Left renal pelvis (tissue), 4 donors: ENCODE measurements at places on chromosomes 13 and 19. TPM values are rescaled to one million over a fixed set of nuclear protein-coding genes. Genes with fewer than 3 reads are reported as not detected.

DNA sequence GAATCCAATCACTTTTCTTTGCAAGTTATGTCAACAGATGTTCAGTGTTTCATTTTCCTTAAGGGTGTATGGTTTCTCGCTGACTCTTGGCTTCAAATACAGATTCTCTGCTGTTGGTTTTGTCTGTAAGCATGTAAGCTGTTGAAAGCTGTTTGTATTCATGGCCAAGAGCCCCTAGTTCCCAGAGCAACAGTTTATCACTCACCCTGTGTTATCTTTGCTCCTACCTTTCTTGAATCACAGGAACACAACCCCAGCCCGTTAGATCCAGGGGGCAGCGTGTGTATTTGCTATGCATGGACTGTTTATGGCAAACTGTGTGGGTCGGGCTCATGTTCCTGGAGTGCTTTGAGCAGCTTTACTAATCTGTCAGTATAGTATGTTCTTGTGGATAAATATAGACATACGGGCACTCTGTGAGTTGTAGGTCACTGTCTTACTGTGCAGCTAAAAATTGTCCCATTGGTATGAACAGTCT is 28.9 kb downstream of the FRY start:
- DNase-seq: no peak

CYP4F8 gene
- not detected for polyA plus RNA-seq

- no peak for DNase-seq
These were observed 56.6 kb downstream of the CELF5 start for GRCh38 chr19:3281026-3281425.

DNA sequence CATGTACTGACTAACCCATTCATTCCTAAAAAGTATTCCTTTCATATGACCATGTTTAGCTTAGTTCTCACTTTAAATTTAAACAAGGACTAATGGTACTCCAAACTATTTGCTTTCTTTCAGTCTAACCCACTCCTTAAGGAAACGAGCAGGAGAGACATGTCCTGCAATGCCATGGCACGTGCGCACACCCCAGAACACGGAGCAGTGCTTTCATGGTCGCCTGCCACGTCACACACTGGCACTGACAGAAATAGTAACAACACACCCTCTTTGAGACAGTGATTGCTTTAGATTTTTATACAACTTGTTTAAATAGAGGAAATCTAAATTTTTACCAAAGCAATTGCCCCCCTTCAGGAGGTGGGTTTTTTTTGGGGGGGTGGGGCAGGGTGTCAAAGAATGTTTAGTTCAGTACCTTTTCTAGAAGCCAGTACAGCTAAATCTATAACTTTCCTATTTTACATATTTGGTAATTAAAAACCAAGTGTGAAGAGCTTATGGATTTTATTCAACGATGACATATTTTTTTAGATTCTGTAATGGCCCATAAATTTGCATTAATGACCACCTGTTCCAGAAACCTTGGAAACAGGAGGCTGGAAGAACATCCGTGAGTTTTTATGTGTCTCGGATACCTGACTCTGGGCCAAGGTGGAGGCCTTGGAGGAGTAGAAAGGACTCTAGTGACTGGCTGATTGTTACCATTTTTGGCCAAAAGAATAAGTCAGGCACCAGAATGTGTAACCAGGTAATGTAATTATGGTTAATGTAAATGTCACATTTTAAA is 247.1 kb downstream of the DCT start:
- no peak for DNase-seq

GPR4 gene
- polyA plus RNA-seq: 5.1 TPM

AMER2 gene
- 0.36 TPM for polyA plus RNA-seq

- DNase-seq: no peak
These were observed 537 bp downstream of the NAT14 start for GRCh38 chr19:55485439-55486011.

GRCh38 chr13:60318186-60318585 is 78.8 kb upstream of the TDRD3 start:
- no peak for DNase-seq

DNA sequence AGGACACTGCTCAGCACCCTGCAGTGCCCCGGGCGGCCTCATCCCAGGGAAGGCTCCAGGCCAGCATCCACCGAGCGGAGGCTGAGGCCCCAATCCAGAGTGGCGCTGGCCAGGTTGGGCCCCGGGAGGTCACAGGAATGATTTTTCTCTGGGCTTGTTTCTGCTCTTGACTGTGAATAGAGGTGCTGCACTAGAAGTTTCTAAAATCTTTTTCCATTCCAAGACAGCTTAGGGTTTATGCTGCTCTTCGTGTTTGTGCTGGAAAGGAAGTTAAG is 15.1 kb downstream of the KDM4B start:
- no peak for DNase-seq

DNA sequence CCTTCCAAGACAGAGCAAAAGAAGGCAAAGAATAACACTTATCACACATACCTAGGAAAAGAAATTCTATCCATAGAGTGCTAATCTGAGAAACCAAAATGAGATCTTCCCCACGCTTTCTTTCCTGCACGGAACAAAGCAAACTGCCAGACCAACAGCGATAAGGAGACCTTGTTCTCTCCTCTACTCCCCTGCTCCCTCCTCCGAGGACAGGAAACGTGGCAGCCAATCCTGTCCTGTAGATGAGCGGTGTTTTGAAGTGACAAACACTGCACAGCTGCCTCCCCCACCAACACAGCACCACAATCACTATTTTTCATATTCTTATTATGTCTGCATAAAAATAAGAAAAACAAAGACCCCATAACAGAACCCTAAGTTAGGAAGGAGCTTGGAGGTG is 113.9 kb upstream of the IRS2 start:
- no peak for DNase-seq

ZSCAN4 gene
- polyA plus RNA-seq: not detected

DNA sequence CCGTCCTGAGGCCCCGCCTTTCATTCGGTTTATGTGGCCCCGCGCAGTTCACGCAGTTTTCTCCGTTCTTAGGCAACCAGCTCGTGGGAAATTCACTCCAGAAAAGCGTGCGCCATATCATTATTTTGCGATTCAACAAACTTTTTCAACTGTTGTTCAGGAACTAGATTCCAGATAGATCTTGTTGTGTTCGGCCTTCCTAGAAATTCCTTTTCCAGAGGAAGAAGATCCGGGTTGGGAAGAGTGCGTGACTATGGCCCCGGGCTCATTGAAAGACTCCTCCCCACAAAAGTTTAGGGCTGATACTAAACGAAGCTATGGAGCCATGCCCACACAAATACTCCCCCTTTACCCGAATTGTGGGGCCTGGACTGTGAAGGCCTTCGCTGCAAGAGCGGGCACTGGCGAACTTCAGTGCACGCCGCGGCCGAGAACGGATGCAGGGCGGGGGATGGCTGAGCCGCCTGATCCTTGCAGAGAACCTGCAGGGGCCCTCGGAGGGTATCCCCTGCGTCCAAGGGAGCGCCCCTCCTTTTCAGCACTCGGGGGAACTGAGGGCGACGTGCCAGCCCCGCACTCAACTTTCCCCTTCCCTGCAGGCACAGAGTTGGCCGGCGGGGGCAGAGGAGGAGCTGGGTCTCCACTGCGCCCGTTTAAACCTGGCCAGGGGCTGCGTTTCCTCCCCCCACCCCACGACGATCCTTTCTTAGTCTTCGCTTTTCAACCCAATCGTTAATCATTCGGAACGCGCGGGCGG is 904 bp upstream of the SOX1 start:
- no peak for DNase-seq

- DNase-seq: no peak
These were observed 43.3 kb downstream of the CRYL1 start for GRCh38 chr13:20482275-20482761.

DNA sequence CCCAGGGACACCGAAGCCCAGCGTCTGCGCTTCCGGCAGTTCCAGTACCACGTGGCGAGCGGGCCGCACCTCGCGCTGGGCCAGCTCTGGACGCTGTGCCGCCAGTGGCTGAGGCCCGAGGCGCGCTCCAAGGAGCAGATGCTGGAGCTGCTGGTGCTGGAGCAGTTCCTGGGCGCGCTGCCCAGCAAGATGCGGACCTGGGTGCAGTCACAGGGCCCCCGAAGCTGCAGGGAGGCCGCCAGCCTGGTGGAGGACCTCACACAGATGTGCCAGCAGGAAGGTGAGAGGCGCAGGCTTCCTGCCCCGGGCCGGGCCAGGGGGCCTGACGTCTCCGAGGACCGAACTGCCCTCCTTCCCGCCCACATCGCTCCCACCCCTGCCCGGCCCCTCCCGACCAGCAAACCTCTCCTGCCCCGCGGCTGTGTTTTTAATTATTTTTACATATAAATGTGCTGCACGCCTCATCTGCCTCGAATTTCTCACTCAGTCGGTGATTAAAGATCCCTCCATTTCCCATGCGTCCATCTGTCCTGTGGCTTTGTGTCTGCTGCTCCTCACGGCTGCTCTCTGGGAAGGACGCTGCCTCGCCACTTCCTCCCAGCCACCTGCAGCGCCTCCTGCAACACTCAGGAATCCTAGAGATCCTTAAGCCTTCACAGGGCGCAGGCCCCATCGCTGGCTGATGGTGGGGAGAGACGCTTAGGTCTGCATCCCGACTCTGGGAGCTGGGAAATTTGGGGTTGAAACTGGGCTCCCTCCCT is 4.3 kb downstream of the ZSCAN1 start:
- DNase-seq: no peak

DNA sequence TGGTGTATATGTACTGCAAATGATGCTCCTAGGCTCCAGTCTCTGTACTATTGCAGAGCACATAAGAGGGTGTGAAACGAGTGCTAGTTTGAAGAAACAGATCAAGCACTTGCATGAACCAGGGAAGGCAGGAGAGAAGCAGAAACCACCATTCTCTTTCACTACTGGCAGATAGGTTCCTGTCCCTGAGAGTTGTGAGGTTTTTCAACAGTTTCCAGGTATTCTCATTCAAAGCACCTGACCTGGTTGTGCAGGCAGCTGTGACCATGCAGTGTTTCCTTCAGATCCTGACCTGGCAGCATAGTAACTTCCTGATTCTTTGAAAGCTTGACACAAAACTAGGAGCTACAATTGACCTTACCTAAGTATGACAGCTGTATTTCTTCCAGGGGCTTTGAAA is 164.9 kb downstream of the UFM1 start:
- peak; percentile 11 for DNase-seq

DNA sequence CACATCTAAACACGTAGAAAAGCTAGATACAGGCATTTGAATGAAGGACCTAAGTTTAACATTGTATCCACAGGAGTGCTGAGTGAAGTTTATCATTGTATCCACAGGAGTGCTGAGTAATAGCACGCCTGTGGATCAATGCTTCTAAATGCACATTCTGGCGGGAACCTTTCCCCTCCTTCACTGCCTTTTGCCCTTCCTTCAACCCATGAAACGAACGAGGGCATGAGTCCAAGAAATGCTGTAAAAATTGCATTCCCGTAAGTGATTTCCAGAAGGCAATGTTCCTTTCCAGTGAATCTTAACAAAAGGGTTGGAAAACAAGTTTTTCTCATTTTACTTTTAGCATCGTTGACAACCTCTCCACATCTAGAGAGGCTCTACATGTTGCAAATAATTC is 88.1 kb downstream of the ZDHHC20 start:
- peak; percentile 5 for DNase-seq

DNA sequence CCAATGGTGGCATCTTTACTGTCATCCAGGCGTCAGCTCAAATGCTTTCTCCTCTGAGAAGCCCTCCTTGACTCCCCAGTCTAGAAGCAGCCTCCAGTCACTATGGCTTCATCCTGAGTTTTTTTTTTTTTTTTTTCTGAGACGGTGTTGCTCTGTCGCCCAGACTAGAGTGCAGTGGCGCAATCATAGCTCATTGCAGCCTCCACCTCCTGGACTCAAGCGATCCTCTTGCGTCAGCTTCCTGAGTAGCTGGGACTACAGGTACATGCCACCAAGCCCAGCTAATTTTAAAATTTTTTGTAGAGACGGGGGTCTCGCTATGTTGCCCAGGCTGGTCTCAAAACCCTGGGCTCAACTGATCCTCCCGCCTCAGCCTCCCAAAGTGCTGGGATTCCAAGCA is 4.2 kb downstream of the NRTN start:
- DNase-seq: no peak

GRCh38 chr13:49517461-49517860 is 21.7 kb downstream of the PHF11 start:
- no peak for DNase-seq

APLP1 gene
- polyA plus RNA-seq: 33.1 TPM

CGB5 gene
- polyA plus RNA-seq: not detected

DNA sequence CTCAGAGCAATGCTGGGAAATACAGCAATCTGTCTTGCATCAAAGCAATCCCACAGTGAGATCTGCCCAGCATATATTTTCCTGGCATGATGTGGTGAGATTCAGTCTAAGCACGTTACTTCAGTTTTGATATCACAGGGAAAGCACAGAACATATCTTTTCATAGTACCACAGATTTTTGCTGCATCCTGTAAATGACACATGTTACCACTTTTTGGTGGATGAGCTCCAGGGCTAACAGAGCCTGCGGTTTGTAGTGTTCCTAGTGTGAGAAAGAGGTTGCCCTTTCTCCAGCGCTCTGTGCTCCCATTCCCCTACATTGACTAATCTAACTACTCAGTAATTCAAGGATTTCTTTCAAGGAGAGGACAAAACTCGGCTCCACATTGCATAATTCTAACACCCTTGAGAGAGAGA is 409.0 kb downstream of the GPC6 start:
- DNase-seq: no peak

GRCh38 chr13:105329359-105329758 is 1206.1 kb downstream of the EFNB2 start:
- DNase-seq: no peak

PPM1N gene
- not detected for polyA plus RNA-seq

- DNase-seq: no peak
These were observed 6.0 kb upstream of the CTU1 start for GRCh38 chr19:51114087-51114729.

FFAR3 gene
- 0.71 TPM for polyA plus RNA-seq

DNA sequence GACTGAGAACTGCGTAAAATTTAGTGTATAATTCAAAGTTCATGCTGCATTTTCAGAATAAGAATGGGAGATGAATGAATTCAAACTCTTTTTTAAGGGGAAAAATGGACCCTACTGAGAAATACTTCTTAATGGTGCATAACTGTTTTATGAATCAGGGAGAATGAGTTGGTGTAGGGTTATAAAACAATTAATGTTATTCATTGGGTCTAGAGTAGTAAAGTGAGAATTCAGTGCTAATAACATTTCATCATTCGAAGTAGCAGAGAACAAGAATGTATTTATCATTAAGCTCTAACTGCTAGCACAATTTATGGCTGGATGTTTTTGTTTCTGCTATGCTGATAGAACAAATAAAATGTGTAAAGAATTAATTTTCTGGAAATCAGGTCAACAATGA is 310.2 kb downstream of the SLITRK5 start:
- no peak for DNase-seq

- DNase-seq: no peak
These were observed 7.7 kb upstream of the CRTC1 start for GRCh38 chr19:18675779-18676178.

- peak; percentile 59 for DNase-seq
These were observed 500 bp downstream of the PGLS start for GRCh38 chr19:17511724-17512573.

ARGLU1 gene
- polyA plus RNA-seq: 380 TPM

ZFP36 gene
- 26.0 TPM for polyA plus RNA-seq

- DNase-seq: no peak
These were observed 15.0 kb upstream of the NAXD start for GRCh38 chr13:110600261-110600819.

DNA sequence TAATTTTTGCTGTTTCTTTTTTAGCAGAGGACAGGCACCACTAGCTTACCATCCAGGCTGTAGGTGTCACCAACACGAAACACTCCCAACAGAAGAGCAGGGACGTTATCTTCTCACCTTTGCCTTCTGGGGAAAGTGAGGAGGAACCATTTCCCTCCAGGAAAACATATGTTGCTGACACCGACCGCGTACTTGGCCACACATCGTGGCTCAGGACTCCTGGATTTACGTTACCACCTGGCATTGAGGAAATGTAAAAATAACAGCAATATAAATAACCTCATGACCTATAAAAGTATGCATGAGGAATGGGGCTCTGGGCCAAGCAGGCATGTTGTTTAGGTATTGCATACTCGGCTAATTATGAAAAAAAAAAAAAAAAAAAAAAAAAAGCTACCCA is 525.1 kb downstream of the MYO16 start:
- DNase-seq: no peak
